Activated CD4-positive, alpha-beta T cell treated with anti-CD3 and anti-CD28 coated beads, Interleukin-2, amount 10 ng/mL, durations not matched to agents 24 days and 14 days (primary cell): ENCODE measurements at places on chromosomes 1 and 21. TPM values are rescaled to one million over a fixed set of nuclear protein-coding genes. Genes with fewer than 3 reads are reported as not detected.

GRCh38 chr1:81432059-81432458 lies 368.7 kb upstream of the ADGRL2 start:
- no peak for DNase-seq

DNA sequence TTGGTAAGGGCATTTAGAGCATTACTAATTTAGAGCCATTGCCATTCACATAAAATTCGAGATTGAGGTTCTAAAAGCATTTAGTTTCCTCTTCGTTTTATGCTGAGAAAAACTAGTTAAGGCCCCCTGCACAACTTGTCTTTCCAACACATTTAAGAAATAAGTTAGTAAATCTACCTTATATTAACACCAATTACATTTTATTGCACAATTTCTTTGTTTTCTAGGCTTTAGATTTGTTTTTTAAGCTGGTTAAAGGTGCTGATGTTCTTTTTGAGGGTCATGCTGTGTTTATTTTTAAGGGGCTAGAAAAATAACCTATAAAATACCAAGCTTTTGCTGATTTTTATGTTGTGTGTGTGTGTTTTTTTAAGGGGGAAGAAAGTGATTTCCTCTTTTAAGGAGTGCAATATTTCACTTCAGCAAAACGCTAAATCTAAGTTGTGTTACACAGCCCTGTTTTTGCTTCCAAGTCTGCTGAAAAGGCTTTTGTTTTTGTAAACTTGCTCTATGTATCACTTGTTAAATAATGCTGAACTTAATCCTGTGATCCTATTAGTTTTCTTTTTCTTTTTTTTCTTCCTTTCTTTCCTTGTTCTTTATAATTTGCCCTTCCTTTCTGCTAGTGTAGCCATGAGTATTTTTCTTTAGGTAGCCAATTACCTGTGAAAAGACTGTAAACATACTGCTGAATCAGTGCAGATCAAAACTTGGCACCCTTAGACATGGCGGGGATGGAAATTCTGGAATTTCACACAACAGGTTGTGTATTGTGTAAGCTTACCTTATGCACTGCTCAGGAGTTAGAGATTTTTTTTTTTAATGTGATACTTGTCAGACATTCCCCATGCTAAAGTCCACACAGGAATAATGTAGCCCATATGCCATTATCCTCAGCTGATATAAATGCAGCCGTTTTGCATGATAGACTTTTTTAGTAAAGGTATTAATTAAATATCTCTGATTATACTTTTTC lies 1.5 kb downstream of the CEPT1 start:
- no peak for DNase-seq

DNA sequence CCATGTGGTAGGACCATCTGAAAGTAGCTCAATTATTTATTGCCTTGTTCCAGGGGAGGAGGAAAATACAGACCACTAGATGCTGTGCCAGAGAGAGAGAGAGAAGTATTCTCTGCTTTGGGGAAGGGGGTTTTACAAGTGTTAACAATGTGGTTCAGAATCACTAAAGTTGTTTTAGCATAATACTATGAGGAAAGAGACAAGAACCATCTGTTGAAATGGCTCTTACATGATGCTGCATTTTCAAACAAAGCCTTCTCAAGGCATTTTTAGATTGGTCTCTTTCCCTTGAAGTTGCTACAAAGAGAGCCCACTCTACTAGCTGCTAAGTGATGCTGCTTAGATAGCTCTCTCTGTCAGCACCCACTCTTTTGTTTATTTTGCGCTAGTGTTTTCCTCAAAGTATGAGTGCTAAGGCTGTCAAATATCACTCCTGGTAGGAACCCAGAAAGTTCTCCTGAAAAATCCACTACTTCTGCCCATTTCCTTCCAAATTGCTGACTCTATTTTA lies 255.1 kb downstream of the NFIA start:
- DNase-seq, result no peak

- no peak for DNase-seq
Measured at GRCh38 chr21:16047904-16048303, 318.1 kb downstream of the USP25 start.

DNA sequence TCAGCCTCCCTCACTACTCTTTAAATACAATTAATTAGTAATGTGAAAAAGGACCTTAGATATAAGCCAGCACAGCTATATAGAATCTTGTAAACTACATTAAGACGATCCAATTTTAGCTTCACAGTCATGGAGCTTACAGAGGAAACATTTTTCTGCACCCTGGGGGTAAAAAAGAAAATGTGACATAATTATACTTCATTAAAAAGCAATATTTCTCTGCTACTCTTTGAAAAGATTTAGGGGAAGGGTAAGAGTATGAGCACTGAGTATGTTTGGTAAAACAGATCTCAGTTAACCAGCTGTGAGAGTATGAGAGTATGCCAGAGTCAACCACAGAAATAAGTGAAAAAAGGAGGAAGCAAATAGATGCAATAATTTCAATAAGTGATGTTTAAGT lies 1415.9 kb downstream of the PLA2G4A start:
- no peak for DNase-seq

GRCh38 chr1:17829579-17829978 lies 74.4 kb downstream of the ACTL8 start:
- no peak for DNase-seq

DNA sequence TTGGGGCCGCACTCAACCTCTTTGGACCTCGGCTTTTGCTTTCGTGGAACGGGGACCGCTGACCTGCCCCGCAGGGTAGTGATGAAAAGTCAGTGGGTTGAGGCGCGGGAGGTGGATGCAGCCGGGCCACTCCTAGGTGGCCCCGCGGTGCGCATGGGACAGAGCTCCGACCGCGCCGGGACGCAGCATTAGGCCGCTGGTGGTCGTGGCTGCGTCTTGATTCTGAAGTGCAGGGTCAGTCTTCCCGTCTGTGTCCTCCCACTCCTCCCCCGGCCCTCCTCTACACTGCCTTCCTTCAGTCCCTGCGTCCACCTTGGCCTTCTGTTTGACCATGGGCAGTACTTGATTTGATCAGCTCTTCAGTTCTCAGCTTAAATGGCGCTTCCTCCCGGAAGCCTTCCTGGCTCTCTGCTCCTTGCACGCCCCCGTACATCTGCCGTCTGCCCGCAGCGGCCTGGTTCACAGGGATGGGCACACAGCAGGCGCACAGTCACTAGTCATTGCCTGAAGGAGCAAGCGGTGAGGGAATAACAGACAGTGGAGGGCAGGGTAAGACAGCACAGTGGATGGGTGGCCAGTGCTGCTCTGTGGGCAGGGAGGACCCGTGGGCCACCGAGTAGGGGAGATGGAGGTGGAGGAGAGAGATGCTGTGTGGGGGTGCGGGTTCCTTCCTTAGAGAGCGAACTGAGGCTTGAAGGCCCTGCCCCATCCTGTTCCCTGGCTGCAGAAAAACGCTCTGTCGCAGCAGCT lies 633 bp downstream of the THEMIS2 start:
- DNase-seq, result peak; percentile 82

- no peak for DNase-seq
Measured at GRCh38 chr1:31058012-31058411, 7.5 kb downstream of the PUM1 start.

DNA sequence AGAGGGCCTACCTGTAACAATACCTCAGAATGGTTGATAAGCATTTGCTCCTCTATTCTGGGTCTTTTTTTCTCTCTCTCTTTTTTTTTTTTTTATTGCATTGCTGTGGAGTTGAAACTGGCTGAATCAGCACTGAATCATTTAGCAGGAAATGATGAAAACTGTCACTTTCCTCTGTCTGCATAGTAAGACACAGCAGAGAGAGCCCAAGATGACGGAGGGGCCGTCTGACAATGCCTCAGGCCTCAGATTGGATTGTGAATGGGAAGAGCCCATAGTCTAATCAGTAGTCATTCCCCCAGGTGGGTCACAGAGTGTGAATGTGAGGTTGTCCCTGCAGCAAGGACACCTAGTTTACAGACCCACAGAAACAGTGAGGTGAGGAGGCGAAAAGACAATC lies 193.2 kb upstream of the PLXNA2 start:
- no peak for DNase-seq

- peak; percentile 75 for DNase-seq
Measured at GRCh38 chr1:2543543-2544092, 12.6 kb upstream of the TNFRSF14 start.

- DNase-seq, result no peak
Measured at GRCh38 chr1:188027613-188028012, 1198.9 kb downstream of the PLA2G4A start.

DNA sequence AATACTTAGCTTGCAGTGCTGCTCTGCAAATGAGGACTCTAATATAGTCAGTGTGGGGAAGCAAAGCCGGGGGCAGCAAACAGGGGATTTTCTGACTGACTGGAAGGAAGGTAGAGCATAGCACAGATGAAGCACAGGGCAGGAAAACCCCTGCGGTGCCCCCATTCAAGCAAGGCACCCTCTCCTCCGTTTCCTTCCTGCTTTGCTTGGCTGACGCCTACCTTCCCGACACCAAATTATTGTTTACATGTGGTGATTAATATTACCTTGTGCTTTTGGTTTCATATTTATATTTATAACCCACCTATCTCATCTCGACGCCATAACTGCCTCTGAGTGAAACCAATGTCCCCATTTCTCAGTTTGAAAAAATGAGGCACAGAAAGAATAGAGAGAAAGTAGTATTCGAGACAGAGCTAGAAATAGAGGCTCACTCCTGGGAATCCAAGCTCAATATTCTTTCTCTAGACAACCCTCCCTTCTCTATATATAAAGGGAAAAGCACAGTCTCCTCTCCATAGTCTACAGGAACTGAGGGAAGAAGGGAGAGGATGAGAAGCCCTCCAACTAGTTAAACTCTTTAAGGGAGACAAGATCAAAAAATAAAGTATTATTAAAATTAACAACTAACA lies 41.3 kb downstream of the PIK3C2B start:
- DNase-seq, result peak; percentile 88

DNA sequence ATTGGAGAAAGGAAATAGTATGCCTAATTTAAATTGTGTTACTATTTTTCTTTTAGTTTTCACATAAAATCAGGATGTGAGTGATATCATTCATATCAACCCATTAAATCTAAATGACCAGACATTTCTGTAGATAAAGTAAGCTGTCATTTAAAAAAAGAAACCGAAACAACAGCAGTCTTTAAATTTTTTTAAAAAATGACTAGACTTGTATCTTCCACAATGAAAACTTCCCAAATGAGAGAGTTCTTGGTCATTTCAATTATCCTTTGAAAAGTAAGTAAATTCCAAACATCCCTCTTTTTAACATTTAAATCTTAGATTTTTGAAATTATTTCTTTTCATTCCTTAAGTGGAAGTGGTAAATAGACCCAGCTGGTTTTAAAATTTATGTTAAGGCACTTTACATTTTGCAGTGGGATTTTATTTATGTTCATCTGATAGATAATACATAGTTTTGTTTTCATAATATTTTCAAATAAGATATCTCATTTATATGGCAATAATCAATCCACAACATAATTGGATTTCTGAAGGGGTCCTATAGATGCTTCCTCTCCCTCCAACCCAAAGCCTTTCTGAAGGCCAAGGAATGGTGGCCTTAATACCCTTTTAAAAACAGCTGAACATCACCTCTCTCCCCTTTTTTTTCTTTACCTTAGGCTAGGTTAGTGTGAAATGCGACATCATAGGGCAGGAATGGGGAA lies 3.1 kb downstream of the FOXD3 start:
- DNase-seq, result no peak

DNA sequence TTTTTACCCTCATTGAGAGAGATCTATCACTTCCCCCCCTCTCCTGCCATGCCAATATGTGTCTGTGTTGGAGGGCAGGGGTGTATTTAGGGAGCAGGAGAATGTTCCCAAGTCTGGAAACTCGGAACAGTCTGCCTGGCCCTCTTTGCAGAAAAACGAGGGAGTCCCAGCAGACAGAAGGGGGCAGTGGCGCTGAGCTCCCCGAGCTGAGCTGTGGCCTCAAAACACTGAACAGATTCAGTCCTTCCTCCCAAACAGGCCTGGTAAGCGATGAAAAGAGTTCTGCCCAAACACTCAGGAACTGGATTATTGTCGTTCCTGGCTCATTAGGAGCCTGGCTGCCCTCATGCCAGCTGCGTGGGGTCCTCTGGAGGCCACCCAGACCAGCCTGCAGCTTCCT lies 981 bp downstream of the CLDN14 start:
- DNase-seq, result no peak

- DNase-seq, result no peak
Measured at GRCh38 chr1:172566196-172566997, 33.4 kb downstream of the SUCO start.

DNA sequence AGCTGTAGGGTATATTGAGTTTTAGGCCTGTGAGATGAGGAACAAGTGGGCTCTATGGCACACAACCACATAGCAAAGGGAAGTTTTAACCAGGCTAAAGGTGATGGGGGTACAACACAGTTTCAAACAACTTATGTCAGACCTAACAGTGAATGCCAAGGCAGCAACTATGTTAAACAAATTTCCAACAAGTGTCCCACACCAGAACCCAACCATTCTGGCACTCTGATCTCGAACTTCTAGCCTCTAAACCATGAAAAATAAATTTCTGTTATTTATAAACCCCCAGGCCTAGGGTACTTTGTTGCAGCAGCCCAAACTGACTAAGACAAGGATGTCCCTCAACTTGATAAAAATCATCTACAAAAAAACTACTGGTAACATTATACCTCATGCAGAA lies 52.3 kb upstream of the INSL5 start:
- no peak for DNase-seq

DNA sequence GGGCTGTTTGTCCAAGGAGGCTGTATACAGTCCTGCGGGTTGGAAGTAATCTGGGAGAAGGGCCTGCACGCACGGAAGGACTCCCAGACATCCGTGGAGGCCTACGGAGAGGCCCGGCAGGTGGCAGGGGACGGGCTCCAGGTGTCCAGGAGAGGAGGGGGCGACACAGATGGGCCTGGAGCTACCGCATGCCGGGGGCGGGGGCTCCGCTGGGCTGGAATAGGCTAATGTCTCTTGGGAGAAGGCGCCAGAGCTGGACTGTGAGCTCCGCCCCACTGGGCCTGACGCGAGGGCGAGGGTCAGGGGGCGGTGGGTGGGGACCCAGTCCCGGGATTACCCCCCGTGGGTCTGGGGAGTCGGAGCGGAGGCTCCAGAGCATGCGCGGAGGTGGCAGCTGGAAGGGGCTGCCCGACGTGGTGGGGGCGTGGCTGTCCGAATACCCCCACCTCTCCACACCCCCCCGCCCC lies 659 bp downstream of the AGO1 start:
- DNase-seq, result peak; percentile 84

- no peak for DNase-seq
Measured at GRCh38 chr1:46760558-46761166, 38.2 kb upstream of the CYP4B1 start.

Gene CELA3A
- total RNA-seq, result not detected in 2 replicates

Gene SPTA1
- not detected in 2 replicates for total RNA-seq

Gene TGFB2
- total RNA-seq, result not detected in 2 replicates

Gene CD1B
- not detected in 2 replicates for total RNA-seq

Gene ANKRD35
- 0.40 TPM in 2 replicates for total RNA-seq

Gene C1orf87
- total RNA-seq, result not detected in 2 replicates

Gene HES3
- total RNA-seq, result not detected in 2 replicates

Gene DDI2
- total RNA-seq, result 50.5 and 53.0 TPM in 2 replicates

Gene TSSK3
- 1.0 and 2.3 TPM in 2 replicates for total RNA-seq
